ENCODE measurements at places on chromosomes 7 and 10. TPM values are rescaled to one million over a fixed set of nuclear protein-coding genes. Genes with fewer than 3 reads are reported as not detected.

DNA sequence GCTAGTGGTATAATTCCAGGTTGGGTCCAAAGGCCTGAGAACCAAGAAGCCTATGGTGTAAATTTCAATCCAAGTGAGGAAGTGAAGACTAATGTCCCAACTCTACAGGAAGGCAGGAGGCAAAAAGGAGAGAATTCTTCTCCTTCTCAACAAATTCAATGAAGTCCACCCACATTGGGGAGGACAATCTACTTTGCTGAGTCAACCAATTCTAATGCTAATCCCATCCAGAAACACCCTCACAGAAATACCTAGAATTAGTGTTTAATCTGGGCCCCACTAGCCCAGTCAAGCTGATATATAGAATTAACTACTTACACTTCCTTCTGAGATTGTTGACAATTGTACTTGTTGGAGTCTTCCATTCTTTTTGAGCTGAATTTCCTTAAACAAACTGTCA, 413.2 kb upstream of the PHF14 start:
- H3K4me3 ChIP-seq = no peak overlapping the region
- no peak overlapping the region for H3K27ac ChIP-seq
- H3K4me1 ChIP-seq = no peaks in the 10 kb centered on the region
- H3K36me3 ChIP-seq = no peaks in the 10 kb centered on the region
- no peaks in the 10 kb centered on the region for H3K27me3 ChIP-seq
- no peak for DNase-seq

Gene TEX36
- not detected for polyA plus RNA-seq

DNA sequence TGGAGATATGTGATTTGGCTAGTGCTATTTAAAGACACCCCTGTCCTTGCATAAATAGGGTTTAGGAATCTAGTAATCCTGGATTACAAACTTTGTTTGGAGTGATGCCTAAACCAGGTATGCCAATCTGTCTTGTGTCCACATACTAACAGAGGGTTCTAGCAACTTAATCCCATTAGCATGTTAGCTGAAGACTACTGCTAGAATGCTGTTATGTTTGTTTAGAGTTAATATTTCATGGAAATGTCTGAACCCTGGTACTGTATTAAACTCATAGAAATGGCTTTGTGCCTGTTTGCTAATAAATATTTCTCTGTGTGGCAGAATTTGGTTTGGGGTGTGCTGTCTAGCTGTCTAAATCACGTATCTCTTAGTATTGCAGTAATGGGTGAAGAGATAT, 150.8 kb downstream of the PFKFB3 start:
- H3K4me3 ChIP-seq = no peak overlapping the region
- no peak overlapping the region for H3K27ac ChIP-seq
- H3K36me3 ChIP-seq = no peaks in the 10 kb centered on the region
- no peaks in the 10 kb centered on the region for H3K4me1 ChIP-seq
- H3K27me3 ChIP-seq = no peaks in the 10 kb centered on the region
- no peak for DNase-seq

Gene LRRC17
- polyA plus RNA-seq = 1.1 TPM

DNA sequence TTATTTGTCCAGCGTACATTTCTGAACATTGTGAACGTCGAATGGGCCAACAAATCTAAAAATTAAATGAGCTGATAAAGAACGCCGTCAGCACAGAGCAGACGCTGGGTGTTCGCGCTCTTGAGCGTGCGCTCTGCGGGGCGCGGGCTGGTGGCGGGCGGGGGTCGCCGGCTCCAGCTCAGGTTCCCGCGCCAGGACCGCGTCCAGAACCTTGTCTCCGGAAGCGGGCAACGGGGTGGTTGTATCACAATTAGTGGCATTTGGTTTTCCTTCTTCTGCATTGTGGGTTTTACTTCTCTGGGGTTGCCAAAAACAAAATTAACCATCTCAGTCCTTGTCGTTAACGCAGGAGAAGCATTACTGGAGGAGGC, 2.4 kb downstream of the CYP2E1 start:
- H3K27ac ChIP-seq = no peak overlapping the region
- DNase-seq = no peak
- H3K27me3 ChIP-seq = peaks cover 18% of the 10 kb centered on the region
- no peaks in the 10 kb centered on the region for H3K4me1 ChIP-seq

Gene RARRES2
- polyA plus RNA-seq = 212 TPM

DNA sequence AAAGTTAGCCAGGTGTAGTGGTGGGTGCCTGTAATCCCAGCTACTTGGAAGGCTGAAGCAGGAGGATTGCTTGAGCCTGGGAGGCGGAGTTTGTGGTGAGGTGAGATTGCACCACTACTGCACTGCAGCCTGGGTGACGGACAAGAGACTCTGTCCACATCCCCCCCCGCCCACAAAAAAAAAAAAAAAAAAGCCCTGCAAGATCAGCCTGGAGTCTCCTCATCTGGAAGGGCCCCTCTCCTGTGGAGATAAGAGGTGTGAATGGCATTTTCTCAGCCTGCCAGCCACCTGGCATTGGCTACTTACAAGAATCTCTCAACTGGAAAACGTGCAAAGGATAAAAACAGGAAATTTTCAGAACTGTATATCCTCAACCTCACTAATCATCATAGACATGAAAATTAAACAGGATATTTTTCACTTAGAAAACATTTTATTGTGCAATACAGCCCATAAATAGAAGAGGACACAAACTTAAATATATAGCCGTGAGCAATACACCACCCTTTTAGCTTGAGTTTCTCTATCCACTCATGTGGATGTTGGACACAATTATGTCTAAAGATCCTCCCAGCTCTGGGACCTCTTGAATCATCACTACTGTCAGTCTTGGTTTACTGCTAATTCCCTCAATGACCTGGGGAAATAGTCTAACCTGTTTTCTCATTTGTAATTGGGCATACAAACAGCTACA, 11.3 kb upstream of the TSPAN15 start:
- H3K4me3 ChIP-seq = no peak overlapping the region
- H3K27me3 ChIP-seq = no peaks in the 10 kb centered on the region
- no peak overlapping the region for H3K27ac ChIP-seq
- H3K4me1 ChIP-seq = peaks cover 11% of the 10 kb centered on the region
- peak; percentile 52 for DNase-seq

DNA sequence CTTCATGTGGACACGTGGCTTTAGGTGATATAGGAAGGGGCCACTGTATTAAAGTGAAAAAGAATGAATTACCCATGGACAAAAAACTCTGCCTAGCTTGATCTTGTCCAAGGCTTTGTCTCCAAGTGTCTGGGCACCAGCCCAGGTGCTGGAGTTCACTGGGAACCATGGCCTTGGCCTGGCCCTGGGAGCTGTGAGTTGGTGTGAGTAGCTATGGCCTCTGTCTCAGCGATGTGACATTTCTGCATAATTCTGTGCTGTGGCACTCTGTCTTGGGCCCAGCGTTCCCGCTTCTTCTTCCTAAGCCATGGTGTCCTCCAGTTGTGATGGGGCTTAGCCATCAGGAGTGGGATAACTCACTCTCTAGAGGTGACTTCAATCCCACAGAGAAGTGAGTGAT, 119.0 kb upstream of the PPP2R2D start:
- no peak overlapping the region for H3K27ac ChIP-seq
- no peaks in the 10 kb centered on the region for H3K4me1 ChIP-seq
- no peak for DNase-seq
- no peaks in the 10 kb centered on the region for H3K27me3 ChIP-seq

DNA sequence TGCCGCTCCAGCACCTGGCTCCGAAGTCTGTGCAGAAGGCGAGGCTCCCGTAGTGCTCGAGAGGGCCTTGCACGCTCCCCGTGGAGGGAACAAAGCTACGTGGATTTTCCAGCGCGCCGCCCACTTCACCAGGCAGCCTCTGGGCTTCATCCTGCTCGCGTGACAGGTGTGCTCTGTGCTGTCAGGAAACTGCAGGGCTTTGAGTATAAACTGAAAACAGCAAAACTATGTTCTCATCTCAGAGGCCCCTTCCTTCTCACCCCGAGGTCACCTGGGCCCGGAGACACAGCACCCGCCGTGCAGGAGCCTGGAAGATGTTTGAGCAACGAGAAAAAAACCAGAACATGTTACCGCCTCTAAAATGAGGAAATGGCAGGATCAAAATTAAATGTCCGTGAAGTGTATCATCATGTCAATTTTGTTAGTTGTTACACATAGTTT, 17.6 kb upstream of the GPR146 start:
- no peak overlapping the region for H3K27ac ChIP-seq
- no peak overlapping the region for H3K4me3 ChIP-seq
- no peak for DNase-seq
- no peaks in the 10 kb centered on the region for H3K27me3 ChIP-seq
- no peaks in the 10 kb centered on the region for H3K4me1 ChIP-seq

Gene IFIT1
- 17.7 TPM for polyA plus RNA-seq

DNA sequence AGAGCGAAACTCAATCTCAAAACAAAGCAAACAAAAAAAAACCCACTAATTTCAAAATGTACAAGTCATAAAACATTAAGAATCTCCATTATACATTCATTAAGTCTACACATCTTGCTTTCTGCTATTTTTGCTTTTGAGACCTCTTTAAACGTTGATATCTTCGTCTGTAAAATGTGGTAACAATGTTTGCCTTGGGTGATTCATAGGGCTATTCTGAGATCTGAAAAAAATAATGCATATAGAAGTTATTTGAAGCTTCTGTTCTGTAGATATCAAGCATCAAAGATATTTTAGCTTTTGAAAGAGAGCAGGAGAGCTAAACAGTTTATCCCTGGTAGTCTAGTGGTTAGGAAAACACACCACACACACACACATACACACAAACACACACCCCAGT, 158.1 kb upstream of the PLXDC2 start:
- no peaks in the 10 kb centered on the region for H3K27me3 ChIP-seq
- no peaks in the 10 kb centered on the region for H3K36me3 ChIP-seq
- no peak for DNase-seq
- no peaks in the 10 kb centered on the region for H3K4me1 ChIP-seq
- H3K27ac ChIP-seq = no peak overlapping the region

DNA sequence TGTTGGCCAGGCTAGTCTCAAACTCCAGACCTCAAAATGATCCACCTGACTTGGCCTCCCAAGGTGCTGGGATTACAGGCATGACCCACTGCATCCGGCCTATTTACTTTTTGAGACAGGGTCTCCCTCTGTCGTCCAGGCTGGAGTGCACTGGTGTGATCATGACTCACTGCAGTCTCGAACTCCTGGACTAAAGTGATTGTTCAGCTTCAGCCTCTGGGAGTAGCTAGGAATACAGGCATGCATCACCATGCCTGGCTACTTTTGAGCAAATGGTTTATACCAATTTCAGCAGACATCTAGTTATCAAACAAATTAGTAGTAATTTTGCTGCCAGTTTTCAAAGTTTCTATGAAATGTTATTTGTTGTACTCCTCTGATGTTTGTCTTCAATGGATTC, 2.2 kb upstream of the WAC start:
- no peak overlapping the region for H3K27ac ChIP-seq
- no peak overlapping the region for H3K4me3 ChIP-seq
- no peak for DNase-seq
- H3K4me1 ChIP-seq = peaks cover 16% of the 10 kb centered on the region

DNA sequence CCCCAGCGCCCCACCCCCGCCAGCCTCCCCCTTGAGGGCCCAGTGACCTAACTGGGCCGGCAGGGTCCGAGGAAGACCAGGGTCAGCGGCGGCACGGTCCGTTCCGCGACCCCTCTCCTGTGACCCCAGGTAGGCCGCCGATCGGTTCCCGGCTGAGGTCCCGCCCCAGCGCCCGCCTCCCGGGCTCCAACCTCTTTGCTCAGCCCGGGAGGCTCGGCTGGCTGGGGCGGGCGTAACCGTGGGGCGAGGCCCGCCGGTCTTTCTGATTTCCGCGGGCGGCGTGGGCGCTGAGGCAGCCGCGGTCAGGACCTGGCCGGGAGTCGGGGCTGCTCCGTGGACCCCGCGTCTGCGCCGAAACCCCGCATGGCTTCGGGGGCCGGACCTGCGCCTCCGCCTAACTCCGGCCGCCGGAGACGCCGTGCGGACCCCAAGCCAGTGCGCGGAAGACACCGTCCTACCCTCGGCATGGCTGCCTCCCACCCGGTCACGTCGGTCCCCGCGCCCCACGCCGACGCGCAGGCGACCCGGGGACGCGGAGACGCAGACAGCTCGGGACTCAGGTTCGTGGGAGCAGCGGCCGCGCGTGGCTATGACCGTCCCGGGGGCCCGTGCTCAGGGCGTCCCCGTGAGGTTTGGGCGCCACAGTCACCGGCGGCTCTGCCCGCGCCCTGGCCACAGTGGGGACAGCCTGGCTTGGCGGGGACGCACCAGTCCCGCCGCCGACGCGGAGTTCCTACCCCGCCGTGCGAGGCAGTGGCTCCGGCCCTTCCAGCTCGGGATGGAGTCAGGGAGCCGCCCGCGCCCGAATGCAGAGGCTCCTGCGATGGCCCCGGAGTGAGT, 1.0 kb upstream of the VENTX start:
- H3K27ac ChIP-seq = no peak overlapping the region
- peaks cover 34% of the 10 kb centered on the region for H3K27me3 ChIP-seq
- DNase-seq = no peak
- no peaks in the 10 kb centered on the region for H3K4me1 ChIP-seq
- peak overlapping the region; percentile 19 for H3K4me3 ChIP-seq

Gene CALHM1
- polyA plus RNA-seq = not detected
